Left cardiac atrium (tissue), 4 donors: ENCODE measurements at places on chromosomes 5 and 9.

- DNase-seq, result no peak
Observed at GRCh38 chr9:3517377-3518048, 8.3 kb downstream of the RFX3 start.

GRCh38 chr5:176178789-176179188, 59.4 kb upstream of the SIMC1 start:
- no peak for DNase-seq

DNA sequence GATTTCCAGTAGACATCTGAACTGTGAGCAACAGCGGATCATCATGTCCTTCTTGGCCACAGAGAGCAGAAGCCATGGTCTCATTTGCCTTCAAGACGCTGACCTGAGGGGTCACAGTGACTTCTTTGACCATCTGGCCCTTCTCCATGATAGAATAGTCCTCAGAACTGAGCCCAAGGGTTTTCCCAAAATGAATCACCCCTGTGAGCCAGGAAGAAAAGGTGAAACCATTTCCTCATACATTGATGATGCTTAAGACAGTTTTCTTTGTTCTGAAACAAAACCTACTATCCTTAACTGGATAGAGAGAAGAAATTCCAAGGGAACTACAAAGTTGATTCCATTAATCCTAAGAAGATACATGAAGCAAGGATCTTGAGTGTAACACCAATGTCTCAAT, 503.9 kb downstream of the CTNND2 start:
- DNase-seq, result no peak

GRCh38 chr9:83013867-83014605, 48.9 kb downstream of the RASEF start:
- no peak for DNase-seq

- DNase-seq, result no peak
Observed at GRCh38 chr5:39031041-39031440, 43.2 kb downstream of the RICTOR start.
